Astrocyte (in vitro differentiated cells and primary cell): ENCODE measurements at places on chromosomes 6 and 20. TPM values are rescaled to one million over a fixed set of nuclear protein-coding genes. Genes with fewer than 3 reads are reported as not detected.

Gene RNF182
- total RNA-seq = 5.4 and 8.3 TPM in 2 replicates

Gene BCAS1
- total RNA-seq = 0.31 TPM in 1 of 2 replicates, not detected in the other

Gene SCUBE3
- total RNA-seq = 8.5 and 10.1 TPM in 2 replicates

Gene MOG
- not detected in 2 replicates for total RNA-seq

Gene GPLD1
- total RNA-seq = 0.60 and 0.75 TPM in 2 replicates

Gene RNF5
- 59.0 and 60.0 TPM in 2 replicates for total RNA-seq

Gene CALHM4
- total RNA-seq = 0.20 TPM in 1 of 2 replicates, not detected in the other
